Stimulated activated CD8-positive, alpha-beta memory T cell treated with anti-CD3 and anti-CD28 coated beads, Interleukin-7, amount 100 ng/mL, for 1 hour (primary cell): ENCODE measurements at places on chromosomes 13 and 19.

DNA sequence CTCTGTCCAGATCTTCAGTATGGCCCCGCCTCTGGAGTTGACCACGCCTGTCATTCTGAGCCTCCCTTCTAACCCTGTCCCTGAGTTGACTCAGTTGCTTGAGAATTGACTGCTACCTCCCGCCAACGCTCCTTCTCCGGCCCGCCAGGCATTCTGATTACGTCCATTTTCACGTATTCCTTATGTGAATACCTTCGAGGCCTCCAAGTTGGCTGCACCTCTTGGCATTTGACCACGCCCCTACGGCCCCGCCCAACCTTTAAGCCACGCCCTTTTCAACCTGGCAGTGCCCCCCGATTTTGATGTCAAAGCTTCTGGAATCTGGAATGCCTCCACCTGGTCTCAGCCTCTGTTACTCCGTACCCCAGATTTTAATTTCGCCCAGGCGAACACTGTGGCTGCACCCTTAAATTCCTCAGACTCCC, 1.7 kb upstream of the EML2 start:
- peak; percentile 10 for DNase-seq

GRCh38 chr13:29771247-29771646, 79.2 kb downstream of the UBL3 start:
- DNase-seq = no peak

- DNase-seq = no peak
Measured at GRCh38 chr13:53743906-53744305, 715.3 kb downstream of the OLFM4 start.

GRCh38 chr13:109301726-109302125, 484.7 kb downstream of the IRS2 start:
- no peak for DNase-seq

GRCh38 chr19:29328586-29328985, 115.6 kb upstream of the UQCRFS1 start:
- no peak for DNase-seq

DNA sequence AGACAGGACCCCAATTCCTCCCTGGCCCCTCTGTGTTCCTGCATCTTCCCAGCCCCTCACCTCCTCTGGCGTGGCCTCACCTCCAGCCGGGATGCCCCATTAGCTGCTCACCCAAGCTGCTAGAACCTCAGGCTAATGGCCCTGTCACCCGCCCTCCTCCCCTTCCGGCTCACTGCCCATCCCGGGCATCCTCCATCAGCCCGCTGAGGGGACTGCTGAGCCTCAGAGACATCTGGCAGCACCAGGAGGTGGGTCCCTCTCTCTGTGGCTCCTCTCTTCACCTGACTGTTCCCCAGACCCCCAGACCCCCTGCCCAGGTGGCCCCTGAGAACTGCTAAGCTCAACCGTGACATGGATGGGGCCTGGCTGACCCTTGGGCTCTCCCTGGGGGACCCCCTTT, 2.9 kb downstream of the FFAR1 start:
- DNase-seq = no peak

- no peak for DNase-seq
Measured at GRCh38 chr19:11708457-11708856, 30.3 kb downstream of the ZNF823 start.

DNA sequence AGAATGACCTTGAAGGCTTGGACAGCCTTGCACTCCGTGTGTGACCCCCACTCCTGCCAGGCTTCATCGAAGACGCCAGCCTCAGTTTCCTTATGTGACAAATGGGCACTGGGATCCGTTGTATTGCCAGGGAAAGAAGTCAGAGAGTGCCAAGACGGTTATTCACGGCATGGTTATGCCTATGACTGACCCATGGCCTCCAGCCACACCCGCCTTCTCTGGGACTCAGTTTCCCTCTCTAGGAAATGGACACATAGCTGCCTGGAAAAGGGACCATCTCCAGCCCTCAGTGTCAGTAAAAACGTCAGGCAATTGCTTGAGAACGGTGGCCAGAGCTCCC, 915 bp upstream of the UBE2S start:
- no peak for DNase-seq

- DNase-seq = peak; percentile 34
Measured at GRCh38 chr19:588093-588740, 1.5 kb upstream of the HCN2 start.

DNA sequence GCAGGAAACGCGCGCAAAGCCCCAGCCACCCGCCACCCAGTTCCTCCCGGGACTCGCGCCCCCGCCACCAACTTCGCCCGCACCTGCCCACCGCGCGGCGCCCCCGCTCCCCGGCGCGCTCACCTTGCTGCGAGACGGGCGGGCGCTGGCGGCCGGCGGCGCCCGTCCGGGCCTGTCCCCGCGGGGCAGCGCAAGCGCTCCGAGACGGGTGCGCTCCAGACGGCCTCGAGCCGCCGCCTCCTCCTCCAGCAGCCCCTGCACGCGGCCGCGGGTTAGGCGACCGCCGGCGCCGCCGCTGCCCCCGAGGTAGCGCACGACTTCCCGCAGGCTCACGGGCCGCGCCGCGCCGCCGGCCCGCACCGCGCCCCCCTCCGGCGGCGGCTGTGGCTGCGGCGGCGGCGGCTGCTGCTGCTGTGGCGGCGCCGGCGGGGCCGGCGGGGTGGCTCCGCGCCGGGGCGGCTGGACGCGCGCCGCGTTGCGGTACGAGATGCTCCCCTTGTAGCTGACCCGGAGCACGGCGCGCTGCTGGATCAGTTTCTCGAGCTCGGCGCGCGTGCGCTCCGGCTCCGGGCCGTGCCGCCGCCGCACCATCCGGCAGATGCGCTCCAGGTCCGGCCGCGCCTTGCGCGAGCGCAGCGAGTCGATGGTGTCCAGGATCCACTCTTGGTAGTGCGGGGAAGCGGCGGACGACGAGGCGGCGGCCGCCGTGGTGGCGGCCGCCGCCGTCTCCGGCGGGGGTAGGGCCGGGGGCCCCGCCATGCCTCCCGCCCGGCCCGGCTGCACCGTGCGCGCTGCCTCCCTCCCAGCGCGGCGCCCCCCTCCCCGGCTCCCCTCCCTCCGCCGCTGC, 666 bp downstream of the SAMD1 start:
- no peak for DNase-seq

GRCh38 chr19:42467183-42467760, 24.5 kb upstream of the CXCL17 start:
- DNase-seq = no peak

DNA sequence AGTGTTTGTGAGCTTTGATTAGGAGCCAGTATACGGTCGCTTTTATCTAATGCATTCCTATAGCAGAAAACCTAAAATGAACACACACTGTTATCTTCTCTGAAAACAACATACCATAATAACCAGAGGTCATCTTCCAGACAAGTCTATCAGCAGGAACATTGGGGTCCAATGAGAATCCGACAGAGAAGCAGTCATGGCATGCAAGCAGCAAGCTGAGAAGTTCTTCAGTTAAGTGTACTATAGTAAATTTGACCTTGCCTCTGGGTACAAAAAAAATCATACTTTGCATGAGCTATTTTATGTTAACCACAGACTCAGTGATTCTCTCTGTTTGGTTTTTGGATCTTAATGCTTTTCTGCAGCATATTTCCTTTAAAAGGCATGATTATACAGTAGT, 1505.1 kb downstream of the PCDH9 start:
- DNase-seq = no peak

- no peak for DNase-seq
Measured at GRCh38 chr19:46209051-46209450, 20.5 kb upstream of the IGFL1 start.

- DNase-seq = no peak
Measured at GRCh38 chr13:41064493-41064892, 3.2 kb downstream of the WBP4 start.

GRCh38 chr13:94987081-94987480, 274.7 kb upstream of the SOX21 start:
- DNase-seq = no peak

GRCh38 chr19:46630586-46631205, 5.3 kb downstream of the GNG8 start:
- DNase-seq = no peak

GRCh38 chr19:36051637-36052036, 2.4 kb downstream of the THAP8 start:
- DNase-seq = no peak

GRCh38 chr19:8585894-8586750, 8.9 kb upstream of the MYO1F start:
- no peak for DNase-seq

GRCh38 chr19:13115936-13116281, 631 bp downstream of the TRMT1 start:
- DNase-seq = no peak

DNA sequence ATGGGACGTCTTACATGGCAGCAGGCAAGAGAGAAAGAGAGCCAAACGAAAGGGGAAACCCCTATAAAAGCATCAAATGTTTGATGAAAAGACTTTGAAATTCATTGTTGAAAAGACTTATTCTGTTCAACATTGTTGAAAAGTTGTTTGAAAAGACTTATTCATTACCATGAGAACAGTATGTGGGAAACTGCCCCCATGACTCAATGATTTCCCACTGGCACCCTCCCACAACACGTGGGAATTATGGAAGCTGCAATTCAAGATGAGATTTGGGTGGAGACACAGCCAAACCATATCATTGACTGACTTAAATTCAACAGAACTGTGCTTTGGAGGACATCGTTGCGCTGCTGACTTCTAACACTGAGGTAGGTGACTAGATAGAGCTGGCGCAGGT, 48.0 kb upstream of the RCBTB2 start:
- no peak for DNase-seq

- no peak for DNase-seq
Measured at GRCh38 chr19:56933014-56933705, 92.6 kb upstream of the PEG3 start.
